Caudate nucleus (tissue), 63 donors: ENCODE measurements at places on chromosomes 16 and 17.
A peak's percentile ranks its signal among the peaks of the same experiment; 100 is the strongest.

- no peak for DNase-seq
Observed at GRCh38 chr17:82845163-82845807, 5.5 kb upstream of the ZNF750 start.

DNA sequence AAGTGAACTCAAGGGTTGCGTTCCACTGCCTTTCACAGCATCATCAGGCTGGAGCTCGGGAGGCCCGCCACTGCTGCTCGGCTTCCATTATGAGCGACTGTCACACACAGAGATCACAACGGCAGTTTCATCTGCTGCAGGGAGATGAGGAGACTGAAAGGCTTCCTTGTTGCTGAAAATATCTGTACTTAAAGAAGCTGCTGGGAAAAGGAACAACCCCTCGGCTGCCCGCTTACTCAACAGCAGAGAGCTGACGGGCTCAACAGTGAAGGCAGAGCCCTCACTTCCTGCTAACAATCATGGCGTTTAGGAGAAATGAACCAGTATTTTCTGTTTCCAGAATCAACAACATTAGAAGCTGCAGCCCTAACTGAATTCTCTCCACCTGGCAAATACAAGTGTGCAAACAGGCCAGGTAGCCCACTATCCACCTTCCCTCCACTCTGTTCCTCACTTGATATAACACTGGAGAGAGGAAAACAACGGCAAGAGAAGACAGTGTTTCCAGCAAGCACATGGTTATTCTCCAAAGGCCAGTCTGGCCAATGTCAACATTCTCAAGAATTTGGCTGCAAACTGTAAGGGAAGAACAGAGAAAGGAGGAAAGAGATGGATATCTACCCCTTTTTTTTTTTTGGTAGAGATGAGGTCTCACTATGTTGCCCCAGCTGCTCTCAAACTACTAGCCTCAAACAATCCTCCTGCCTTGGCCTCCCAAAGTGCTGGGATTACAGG, 33.7 kb downstream of the MBTPS1 start:
- no peak for DNase-seq

DNA sequence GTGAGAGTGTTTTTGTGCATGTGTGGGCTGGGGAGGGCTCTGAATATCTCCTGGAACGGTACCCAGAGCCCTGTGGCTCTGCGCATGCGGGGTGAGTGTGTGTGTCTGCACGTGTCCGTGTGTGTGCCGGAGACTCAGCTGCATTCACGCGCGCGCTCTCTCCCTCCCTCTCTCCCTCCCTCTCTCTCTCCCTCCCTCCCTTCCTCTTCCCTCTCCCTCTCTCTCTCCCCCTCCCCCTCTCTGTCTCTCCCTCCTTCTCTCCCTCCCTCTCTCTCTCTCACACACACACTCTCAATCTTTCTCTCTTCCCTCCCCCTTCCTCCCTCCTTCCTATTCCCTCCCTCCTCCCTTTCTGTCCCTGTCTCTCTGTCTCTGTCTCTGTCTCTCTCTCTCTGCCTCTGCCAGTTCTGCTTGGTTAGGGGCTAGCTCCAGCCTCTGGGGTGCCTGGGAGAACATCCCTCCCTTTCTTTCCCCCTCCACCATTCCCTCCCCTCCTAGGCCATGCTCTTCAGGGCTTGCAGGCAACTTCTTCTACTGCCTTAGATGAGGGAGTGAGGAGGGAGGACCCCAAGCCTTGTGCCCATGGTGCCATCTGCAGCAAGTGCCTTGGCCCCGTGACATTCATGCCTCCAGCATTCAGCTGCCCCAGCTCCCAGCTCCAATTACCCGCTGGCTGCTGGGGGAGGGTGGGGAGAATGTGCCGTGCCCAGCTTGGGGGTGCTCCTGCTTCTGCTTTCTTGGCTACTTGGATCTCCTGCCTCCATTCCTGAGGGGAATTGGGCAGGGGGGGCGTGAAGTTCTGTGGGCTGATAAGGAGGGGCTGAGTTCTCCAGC, 6.4 kb downstream of the THRA start:
- DNase-seq, result peak; percentile 92

DNA sequence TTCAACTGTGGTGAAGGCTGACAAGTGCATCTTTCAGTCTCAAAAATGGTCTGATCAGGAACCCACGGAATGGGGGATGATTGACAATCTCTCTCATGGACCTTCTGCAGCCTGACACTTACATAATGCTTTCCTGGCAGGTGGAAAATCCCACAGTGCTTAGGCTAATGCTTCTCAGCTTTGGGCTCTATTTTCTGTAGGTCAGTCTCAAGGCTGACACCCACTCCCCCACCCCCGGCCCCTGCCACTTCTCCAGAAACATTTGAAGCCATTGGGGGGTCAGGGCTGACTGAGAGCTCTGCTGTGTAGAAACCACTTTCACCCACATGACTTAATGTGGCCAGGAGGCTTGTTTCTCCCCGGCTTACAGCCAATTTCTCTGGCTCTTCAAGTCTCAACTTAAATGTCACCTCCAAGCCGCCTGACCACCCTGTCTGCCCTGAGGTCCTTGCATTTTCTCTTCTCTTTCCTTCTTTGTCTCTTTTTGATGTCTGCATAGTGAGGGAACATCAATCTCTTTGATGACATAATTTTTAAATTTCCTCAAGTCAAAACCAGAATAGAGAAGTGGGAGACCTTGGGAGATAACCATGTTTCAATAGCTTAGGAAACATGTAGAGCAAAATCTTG, 16.7 kb upstream of the IRF8 start:
- DNase-seq, result no peak

- no peak for DNase-seq
Observed at GRCh38 chr16:56742030-56742984, 12.4 kb downstream of the NUP93 start.

GRCh38 chr17:70808596-70808995, 639.3 kb downstream of the KCNJ2 start:
- DNase-seq, result no peak

- DNase-seq, result no peak
Observed at GRCh38 chr16:83939266-83939855, 13.7 kb upstream of the OSGIN1 start.

DNA sequence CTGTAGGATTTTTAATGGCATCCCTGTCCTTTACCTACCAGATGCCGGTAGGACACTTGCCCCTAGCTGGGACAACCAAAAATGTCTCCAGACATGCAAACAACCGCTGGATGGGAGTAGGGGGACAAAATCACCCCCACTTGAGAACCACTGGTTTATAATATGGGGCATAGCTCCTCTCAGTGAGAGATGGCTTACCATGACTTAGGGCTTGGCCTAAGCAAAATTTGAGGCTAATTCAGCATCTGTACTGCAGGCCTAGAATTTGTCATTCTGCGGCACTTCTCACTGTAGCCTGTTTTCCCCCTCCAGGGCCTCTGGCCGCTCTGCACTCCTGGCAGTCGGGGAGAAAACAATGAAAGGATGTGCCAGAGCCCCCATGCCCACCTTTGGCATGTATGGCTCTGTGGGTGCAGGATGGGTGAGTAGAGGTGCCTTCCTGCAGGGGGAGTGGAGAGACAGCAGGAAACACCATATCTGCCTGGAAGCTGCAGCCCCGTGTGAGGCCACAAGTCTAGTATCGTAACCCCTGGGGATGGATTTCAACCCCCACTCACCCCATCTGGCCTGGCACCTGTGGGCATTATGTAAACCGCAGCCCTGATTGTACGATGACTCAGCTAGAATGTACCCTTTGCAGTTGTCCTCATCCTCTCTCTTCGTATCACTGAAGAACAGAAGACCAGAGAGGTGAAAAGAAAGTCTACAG, 268.1 kb downstream of the SOX9 start:
- DNase-seq, result no peak

DNA sequence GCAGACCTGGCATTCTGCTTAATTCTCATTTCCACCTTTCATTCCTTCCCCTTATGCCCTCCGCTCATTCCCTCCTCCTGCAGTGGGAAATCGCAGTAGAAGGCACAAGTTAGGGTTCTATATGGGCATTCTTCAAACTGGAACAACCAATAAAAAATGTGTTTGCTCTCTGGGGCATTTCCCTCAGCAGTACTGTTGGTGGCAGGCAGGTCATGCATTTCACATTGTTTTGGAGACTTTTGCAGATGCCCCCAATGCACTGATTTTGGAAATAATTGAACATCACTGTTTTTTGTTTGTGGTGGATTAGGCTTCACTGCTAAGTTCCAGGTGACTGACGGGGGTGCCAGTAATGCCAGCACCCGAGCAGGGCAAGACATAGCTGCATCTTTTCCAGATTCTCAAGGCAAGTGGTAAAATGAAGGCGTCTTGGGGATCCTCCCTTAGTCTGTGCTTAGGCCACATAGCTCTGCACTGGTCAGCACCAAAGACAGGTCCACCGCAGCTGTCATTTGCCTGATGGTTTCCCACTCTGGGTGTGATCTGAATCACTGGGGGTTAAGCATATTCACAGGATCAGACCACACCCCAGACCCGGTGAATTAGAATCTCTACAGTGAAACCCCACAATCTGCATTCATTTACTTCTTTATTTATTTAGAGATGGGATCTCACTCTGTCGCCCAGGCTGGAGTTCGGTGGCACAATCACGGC, 304.5 kb downstream of the CPPED1 start:
- DNase-seq, result no peak

GRCh38 chr17:55605705-55606487, 94.6 kb upstream of the SMIM36 start:
- no peak for DNase-seq

- DNase-seq, result no peak
Observed at GRCh38 chr17:68518063-68518815, 6.0 kb downstream of the PRKAR1A start.

DNA sequence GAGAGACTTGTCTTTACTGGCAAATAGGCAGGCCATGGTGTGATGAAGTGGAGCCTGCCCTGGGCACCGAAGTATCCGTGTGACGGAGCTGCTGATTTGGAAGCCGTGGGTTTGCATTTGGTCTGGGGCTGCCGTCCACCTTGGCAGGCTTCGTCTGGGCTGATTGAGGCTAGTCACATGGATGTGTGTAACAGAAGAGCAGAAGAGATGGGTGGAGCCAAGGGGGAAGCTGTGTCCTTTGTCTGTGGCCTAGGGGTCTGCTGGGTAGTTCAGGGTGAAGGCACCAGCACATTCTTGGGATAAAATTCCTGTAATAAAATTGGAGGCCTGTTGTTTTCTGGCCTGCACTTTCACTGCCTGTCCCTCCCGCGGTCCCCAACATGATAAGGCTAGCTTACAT, 106.1 kb downstream of the AATF start:
- no peak for DNase-seq

GRCh38 chr16:87321336-87322107, 4.3 kb upstream of the C16orf95 start:
- DNase-seq, result no peak

- no peak for DNase-seq
Observed at GRCh38 chr17:225551-225950, 44.1 kb upstream of the DOC2B start.

- no peak for DNase-seq
Observed at GRCh38 chr16:60127196-60127595, 1393.1 kb upstream of the GOT2 start.

DNA sequence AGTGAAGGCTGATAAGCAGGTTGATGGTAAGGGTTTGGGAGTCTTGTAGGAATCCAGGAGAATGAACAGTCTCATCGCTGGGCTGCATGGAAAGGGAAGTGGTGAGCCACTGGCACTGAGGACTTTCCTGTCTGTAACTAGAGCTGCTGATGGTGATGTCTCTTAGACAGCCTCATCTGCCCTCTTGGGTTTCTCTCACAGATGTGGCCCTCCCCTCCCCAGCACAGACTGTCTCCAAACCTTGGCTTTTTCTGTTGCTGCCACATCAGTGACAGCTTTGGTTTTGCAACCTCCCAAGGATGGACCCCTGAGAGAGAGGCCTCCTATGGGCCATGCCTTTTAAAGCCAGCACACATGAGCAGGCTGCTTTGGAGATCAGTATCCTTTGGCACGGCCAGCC, 16.9 kb downstream of the PLCG2 start:
- no peak for DNase-seq

GRCh38 chr16:19239511-19240155, 45.9 kb upstream of the CLEC19A start:
- DNase-seq, result no peak

GRCh38 chr17:20954794-20955193, 88.0 kb downstream of the USP22 start:
- DNase-seq, result no peak

DNA sequence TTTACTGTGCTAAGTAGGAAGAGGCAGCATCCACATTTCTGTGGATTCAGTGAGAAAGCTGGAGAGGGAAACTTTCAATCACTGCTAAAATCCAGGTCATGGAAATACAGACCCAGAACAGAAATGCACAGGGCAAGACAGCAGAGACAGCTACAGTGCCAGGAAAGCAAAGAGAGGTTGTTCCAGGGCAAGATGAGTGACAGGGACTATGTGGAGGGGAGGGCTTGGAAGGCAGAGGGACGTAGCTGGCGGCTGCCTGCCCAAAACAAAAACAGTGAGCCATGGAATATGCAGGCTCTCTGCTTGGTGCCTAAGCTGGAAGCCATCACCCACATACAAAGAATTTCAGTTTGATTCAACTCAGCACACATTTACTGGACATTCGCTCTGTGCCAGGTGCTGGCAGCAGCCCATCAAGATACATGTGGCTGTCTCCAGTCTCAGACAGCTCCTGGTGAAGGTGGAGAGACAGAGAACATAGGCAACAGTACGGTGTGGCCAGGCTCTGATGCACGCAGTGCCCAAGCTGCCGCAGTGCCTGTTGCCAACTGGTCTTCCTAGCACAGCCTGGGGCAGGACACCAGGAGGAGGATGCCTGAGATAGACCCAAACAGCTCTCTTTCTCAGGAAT, 88.7 kb downstream of the AIPL1 start:
- DNase-seq, result no peak

DNA sequence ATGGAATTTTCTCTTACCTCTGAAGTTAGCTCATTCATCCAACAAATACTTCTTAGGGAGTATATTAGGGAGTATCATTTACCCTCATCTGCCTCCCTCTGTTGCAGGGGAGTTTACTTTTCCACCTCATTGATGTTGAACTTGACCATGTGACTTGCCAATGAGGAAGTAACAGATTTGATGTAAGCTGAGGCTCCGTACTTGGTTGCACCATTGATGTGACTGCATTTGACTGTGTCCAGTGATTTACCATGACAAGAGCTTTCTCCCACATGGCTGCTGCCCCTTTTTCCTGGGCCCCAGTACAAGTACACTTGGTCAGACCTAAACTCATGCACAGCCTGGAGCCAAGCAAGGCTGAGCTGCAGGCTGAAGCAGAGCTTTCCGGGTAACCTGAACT, 81.6 kb upstream of the HS3ST2 start:
- DNase-seq, result no peak

- no peak for DNase-seq
Observed at GRCh38 chr16:86955136-86955855, 361.9 kb downstream of the C16orf95 start.

- DNase-seq, result peak; percentile 70
Observed at GRCh38 chr17:39225959-39226683, 376 bp upstream of the STAC2 start.

GRCh38 chr16:841455-842060, 41.0 kb upstream of the GNG13 start:
- DNase-seq, result no peak

DNA sequence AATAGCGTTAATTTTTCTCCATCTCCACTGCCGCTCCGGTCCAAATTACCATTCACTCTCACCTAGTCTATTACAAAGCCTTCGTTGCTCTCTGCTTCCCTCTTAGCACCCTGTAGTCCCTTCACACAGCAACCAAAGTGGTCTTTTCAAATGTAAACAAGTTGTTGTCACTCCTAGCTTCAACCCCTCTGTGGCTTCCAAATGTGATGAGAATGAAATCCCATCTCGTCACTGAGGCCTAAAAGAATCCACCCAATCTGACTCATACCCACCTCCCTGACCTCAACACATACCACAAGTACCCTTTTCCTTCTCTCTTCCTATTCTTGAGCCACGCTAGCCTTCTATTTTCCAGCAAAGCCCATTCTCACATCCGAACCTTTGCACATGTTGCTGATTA, 2.2 kb upstream of the PELP1 start:
- DNase-seq, result no peak

- no peak for DNase-seq
Observed at GRCh38 chr16:57647136-57647875, 18.9 kb downstream of the ADGRG1 start.
